ENCODE measurements at places on chromosomes 5 and 9. TPM values are rescaled to one million over a fixed set of nuclear protein-coding genes. Genes with fewer than 3 reads are reported as not detected.

- DNase-seq = no peak
Observed at GRCh38 chr5:139700711-139701055, 52.5 kb downstream of the CXXC5 start.

- DNase-seq = no peak
Observed at GRCh38 chr9:36542355-36542754, 30.3 kb upstream of the MELK start.

ANGPTL2 gene
- polyA plus RNA-seq = 108 TPM

SMIM33 gene
- polyA plus RNA-seq = not detected

CDH9 gene
- polyA plus RNA-seq = not detected
